ENCODE measurements at places on chromosomes 2 and 18. TPM values are rescaled to one million over a fixed set of nuclear protein-coding genes. Genes with fewer than 3 reads are reported as not detected.

Gene ARL6IP6
- 12.1 TPM for total RNA-seq

Gene REG1B
- total RNA-seq, result under 0.01 TPM

Gene COL4A3
- under 0.01 TPM for total RNA-seq

DNA sequence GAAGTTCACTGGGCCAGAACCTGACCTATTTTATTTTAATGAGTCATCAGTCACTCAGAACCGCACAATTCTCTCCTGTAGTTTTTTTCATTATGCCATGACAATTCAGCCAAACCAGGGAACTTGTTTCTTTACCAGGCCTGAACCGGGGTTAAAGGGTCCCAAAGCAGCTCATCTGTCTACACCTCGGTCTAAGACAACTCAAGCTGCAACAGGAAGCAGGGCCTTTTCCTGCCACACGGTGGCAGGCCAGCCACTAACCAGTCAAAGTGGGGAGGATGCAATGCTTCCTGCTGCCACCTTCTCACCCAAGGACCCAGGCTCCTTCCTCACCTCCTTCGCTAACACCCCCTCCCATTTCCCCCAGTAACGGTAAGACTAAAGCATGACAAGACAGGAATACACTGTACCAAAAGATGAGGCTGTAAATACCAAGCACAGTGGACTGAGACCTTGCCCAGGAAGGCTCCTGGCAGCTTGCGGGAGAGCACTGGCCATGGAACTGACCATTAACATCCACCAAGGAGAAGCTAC lies 56.7 kb upstream of the ACKR3 start:
- DNase-seq, result no peak

Gene LIPG
- under 0.01 TPM for total RNA-seq

Gene NBAS
- total RNA-seq, result 56.3 TPM

GRCh38 chr2:197113275-197113711 lies 186.8 kb upstream of the PGAP1 start:
- no peak for DNase-seq

- no peak for DNase-seq
Measured at GRCh38 chr2:10366601-10367270, 64.0 kb downstream of the HPCAL1 start.

Gene DRC1
- total RNA-seq, result not detected

Gene LGALSL
- 2.2 TPM for total RNA-seq

Gene STPG4
- not detected for total RNA-seq

- peak; percentile 74 for DNase-seq
Measured at GRCh38 chr18:77208964-77209363, 40.7 kb upstream of the GALR1 start.

All from hematopoietic multipotent progenitor cell (in vitro differentiated cells).